CD4-positive, alpha-beta T cell treated with Interleukin-17A for 4 hours (primary cell): ENCODE measurements at places on chromosomes 1 and 21.

DNA sequence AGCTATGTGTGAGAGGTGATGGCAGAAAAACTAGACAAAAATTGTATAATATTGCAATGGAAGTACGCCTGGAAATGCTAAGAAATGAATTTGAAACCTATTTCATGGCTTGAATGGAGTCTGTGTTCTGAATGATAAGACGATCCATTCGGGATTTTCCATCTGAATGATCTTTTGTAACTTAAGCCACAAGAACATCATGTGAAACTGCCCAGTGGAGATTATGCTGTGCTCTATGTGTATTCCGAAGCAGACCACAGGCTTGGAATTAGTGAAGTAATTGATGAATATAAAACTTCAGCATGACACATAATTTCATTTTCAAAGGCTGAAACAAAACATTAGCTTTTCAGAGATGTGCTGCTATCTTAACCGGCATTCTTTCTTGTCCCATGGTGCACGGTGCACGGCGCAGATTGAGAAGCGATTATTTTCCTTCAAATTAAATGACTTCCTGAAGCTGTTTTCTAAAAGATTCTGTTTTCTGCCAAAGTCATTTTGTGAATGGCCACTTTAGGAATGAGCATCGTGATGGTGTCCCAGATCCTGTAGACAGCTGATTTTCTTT, 652.9 kb downstream of the PLA2G4A start:
- no peak for DNase-seq

GRCh38 chr1:100361511-100362089, 9.3 kb downstream of the CDC14A start:
- DNase-seq = no peak

- no peak for DNase-seq
These were observed 6.1 kb upstream of the IGFN1 start for GRCh38 chr1:201184307-201185122.

DNA sequence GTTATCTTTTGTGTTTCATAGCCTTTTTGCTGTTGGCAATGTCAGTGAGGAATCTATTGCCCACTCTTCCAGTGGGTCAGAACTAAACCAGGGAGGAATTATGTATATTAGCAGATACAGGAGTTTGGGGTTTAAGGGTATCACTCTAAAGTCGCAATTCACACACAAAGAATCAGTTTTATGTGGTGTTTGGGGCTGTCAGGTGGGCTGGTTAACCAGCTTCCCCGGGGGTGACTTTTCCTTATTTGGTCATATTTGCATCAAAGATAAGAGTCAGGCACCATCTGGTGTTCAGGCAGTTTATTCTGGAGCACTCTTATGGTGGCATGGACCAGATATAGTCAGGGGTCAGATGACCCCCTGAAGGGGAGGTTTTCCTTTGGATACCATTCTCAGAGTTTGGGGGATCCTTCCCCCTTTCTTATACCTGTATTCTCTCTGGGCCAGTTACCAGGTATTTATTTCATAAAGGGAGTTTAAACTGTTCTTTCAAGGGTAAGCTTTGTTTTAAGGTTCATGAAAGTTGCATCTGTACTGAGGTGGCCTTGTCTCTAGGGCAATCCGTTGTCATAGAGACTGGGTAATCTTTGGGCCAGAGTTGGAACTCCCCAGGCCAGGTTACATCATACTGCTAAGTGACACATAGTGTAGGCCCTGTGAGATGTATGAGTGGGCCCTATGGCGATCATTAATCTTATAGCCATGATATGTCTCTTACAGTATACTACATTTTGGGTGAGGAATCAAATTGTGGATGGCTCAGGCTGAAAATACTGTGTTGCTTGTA, 148.2 kb downstream of the RWDD3 start:
- DNase-seq = no peak

DNA sequence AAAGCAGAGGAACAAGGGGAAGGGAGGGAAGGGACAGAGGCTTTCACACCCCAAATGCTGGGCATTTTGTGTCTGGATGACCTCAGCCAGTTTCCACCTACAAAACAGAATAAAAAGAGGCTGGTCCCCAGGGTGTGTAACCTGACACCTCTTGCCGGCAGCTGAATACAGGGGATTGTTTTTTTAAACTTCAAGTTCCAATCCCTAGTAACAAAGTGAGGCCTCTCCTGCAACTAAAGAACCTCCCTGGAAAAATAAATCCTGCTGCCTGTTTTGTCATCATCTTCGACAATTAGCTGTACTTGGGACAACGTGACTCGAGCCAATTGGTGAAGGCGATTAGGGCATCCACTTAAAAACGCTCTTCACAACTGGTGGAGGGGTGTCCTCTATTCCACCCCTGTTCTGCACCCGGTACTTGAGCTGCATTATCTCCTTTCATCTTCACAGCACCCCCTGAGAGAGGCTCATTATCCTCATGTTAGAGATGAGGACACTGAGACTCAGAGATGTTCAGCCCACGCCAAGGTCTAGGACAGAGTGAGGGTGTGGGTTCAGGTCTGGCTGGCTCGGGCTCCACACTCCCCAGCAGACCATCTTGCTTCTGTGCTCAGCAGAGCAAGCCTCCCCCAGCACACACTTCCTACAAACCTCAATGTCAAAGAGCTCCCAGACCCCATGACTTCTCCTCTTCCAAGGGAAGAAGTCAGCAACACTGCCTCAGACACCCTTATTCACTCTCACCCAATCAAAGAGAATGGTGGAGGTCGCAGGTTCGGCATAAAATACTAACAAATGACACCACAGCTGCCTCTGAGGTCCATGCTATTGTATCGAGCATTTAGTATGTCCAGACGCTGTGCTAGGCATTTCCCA, 15.2 kb downstream of the ITPKB start:
- DNase-seq = no peak

DNA sequence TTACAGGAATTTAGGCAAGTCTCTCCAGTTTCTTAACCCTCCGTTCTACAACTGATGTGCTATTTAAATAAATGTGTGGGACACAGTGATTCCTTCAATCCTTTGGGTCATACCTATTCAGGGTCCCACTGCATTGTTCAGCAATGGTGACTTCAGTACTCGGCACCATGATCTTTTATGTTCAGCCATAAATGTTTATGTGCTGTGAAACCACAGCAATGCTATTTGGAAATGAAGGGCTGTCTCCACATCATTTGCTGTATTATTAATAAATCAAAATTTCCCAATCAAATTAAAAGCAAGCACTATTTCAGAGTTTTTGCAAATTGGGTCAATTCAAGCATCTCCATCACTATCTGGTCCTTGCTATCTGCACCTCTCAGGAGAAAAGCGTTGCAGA, 84.8 kb downstream of the NR5A2 start:
- DNase-seq = no peak

- DNase-seq = no peak
These were observed 59.6 kb downstream of the EXTL2 start for GRCh38 chr1:100834777-100835660.
